Activated CD8-positive, alpha-beta memory T cell treated with anti-CD3 and anti-CD28 coated beads for 48 hours (primary cell): ENCODE measurements at places on chromosomes 4 and X.

- DNase-seq = no peak
Measured at GRCh38 chr4:17117746-17118145, 219.3 kb upstream of the LDB2 start.

DNA sequence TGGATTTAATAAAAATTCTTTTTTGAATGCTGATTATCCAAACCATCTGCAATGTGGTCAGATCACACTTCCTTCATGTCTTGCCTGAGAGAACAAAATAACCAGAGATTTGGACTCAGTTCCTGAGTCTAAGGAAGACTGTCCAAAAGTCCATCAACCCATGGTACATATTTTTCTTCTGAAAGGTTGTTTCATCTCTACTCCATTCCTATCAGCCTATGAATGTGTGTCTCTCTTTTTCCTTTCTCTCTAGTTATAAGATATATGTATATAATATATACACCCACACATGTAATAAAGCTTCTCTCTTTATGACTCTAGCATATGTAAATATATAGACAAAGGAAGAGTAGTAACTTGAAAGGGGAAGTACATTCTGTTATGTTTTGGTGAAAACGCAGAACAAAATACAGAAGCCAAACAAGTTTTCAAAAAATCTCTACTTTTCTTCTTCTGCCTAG, 226.9 kb downstream of the ARHGAP24 start:
- no peak for DNase-seq

DNA sequence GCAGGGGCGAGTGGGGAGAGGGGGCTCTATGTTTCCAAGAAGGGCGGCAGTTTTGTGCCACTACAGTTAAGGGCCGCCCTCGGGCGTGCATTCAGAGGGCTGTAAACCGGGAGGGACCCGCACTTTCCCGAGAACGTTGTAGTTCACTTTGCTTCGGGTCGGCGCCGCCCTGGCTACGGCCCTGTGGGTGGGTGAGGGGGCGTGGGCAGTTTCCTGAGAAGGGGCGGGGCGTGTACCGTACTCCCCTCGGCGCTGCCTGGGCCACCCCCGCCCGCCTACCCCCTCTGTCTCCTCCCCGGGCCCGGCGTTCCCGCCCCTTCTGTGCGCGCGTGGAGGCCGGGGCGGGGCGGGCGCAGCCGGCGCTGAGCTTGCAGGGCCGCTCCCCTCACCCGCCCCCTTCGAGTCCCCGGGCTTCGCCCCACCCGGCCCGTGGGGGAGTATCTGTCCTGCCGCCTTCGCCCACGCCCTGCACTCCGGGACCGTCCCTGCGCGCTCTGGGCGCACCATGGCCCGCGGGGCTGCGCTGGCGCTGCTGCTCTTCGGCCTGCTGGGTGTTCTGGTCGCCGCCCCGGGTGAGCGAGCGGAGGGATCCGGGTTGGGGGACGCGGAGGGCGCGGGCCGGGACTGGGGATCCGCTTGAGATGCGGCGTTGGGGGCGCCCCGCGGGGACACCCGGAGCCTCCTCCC, at the start of gene CD99:
TSS of gene CD99 (plus strand) at position 440 of the 687 bp plus-strand sequence. CDS start at position 506, 66 bp downstream.
- no peak for DNase-seq

DNA sequence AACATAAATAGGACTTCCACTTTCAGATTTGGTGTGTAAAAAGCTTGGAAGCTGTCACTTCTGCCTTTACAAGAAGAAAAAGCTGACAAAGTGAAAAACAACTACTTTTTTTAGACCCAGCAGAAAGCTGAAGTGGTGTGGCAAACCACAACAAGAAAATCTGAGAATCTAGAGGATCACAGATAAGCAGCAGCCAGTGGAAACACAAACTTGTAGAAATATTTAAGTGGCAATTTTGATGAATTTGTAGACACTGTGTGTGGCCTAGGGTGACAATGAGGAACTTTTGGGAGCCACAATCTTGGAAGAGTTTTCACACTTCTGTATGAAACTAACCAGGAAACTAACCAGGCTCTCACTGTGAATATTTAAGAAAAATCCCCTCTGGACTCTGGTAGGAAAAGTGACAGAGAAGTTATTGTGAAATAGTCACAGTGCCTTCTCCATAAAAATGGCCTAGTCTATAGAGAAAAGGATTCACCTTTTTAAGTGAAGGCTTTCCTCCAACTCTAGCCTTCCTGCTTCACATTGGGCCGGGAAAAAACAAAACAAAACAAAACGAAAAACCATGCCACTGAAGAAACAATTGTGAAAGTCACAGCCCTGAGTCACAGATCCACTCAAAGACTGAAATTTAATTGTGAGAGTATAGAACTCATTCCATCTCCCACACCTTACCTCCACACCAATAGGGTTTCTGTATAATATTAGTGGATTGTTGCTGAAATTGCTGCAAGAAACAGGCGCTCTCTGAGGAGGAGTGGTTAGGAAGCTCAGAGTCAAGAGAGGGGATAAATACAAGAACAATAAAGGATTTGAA, 26.7 kb upstream of the GUCY1A1 start:
- DNase-seq = no peak

GRCh38 chrX:109344678-109345077, 137.2 kb downstream of the GUCY2F start:
- DNase-seq = no peak

GRCh38 chr4:16643893-16644292, 254.6 kb downstream of the LDB2 start:
- DNase-seq = no peak

DNA sequence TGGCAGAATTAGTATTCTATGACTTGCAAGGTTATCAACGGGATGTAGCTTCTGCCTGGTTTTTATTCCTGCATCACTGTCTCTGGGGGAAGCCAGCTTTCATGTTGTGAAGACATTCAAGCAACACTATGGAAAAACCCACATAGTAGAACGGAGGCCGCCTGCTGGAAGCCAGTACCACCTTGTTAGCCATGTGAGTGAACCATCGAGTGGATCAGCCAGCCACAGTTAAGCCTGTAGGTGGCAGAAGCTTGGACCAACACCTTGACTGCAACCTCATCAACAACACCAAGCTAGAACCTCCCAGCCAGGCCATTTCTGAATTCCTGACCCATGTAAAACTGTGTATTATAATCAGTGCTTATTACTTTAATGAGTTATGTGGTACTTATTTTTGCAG, 538.2 kb downstream of the KCNIP4 start:
- DNase-seq = no peak

DNA sequence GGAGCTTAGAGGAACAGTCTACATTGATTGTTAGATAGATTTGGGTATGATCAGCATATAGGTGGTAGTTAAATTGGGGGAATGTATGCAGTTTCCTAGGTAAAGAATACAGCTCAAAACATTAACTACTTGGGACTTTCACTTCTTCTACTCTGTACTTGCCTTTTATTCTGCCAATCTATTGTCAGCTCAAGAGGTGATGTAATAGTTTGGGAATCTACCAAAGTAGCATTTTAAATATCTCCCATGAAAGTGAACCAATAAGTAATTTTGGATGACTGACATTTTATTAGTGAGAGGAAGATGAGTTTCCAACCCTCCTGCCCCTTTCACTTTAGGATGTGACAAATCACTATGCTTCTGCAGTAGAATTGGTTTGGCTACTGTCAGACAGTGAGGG, 43.4 kb downstream of the NUDT6 start:
- DNase-seq = no peak

DNA sequence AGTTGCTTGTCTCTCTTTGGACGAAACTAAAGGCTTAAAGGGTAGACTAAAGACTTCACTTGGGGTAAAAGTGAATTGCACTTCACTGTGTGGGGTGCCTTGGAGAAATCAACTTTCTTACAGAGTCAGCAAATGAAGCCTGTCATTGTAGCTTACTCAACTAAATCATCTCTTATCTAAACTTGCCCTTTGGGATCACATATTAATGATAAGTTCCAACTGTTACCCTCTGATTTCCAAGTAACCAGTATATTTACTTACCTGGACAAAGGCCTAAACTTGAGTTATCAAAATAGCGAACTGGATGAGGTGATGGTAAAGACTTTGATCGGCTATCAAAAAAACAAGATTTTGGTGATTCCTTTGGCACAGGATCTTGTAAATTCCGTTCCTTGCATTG, 8.9 kb upstream of the BDH2 start:
- no peak for DNase-seq

DNA sequence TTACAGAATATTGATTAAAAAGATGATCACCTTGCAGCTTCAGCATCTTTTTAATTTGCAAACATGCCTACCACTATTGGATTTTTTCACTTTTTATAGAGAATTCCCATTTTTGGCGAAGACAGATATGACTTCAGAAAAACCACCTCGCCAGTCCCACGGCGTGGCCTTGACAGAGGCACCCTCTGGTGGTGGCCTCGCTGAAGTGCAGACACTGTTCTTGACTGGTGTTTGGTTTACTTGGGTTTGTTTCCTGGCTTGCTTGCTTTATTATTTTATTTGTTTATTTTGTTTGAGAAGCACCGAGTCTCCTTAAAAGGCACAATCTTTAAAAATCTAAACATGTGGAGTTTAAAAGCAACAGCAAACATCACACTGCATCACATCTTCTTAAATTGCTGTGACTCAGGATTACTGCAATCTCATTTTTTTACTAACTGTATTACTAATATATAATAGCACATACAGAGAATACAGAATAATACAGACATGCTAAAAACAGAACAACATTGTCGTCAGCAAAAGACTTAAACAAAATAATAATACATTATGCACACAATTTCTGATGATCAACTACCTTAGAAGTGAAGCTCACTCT, 13.1 kb upstream of the AMTN start:
- no peak for DNase-seq

DNA sequence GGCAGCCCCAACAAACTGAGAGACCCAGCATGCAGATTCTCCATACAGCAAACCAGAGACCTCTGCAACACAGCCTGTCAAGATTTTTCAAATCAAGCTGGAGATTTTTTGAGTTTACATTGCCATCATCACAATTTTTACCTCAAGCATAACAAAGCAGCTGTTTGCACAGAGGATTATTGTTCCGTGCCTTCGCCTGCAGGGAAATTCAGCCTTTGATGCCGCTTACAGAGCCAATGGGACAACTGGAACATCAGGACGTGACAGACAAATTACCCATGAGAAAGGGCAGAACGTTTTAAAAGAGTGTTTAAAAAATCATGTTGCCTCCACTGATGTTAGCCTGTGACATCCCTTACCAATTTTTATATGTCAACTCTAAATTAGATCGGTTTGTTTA, 363.7 kb downstream of the FBXW7 start:
- DNase-seq = no peak

GRCh38 chrX:38880296-38880854, 79.1 kb downstream of the MID1IP1 start:
- DNase-seq = no peak
